ENCODE measurements at places on chromosomes 6 and 20.
A peak's percentile ranks its signal among the peaks of the same experiment; 100 is the strongest.

DNA sequence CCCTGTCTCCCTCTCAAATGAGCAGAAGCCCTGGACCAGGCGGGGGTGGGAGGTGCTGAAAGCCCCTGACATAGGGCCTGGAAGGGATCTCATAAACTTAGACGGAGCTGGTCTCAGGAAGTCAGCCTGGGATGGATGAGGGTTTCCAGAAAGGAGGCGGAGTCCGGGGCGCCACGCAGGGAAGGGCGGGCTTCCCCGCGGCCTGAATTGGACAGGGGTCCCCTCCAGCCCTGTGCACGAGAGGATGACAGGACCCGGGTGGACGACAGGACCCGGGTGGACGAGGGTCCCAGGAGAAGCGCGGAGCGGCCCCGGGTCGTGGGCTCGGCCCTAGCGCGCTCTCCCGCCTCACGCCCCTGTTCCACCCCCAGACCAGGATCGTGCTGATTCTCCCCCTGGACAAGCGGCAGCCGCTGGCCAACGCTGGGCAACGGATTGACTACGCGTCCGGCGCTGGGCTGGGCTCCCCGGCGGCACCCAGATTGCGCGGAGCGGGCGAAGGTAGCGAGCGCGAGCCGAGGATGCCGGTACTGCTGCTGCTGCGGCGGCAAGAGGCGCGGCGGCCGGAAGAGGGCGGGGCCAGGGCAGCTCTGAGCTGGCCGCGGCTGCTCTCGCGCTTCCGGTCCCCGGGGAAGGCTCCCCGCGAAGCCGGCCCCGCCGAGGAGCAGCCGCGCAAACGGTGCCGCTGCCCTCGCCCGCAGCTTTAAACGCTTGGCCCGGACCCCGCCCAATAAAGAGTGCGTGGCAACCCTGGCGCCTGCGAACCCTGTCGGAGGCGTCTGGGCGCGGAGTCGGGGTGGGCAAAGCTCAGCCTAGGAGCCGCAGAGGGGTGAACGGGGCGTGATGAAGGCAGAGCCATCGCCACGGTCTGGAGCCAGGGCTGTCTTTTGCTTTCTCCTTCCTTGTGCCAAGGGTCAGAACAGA is 1.3 kb downstream of the C20orf144 start:
- peak; percentile 83 for DNase-seq

DNA sequence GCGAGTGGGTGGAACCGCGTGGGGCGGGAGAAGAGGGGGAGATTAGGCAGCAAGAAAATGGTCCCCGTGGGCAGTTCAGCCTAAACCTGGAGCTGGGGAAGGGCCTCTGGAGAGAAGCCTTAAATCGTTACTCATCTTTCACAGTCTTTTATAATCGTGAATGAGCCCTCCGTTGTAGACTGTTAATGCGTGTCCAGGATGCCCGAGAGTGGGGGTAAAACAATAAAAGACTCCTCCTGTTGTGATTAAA is 11.0 kb upstream of the ELOVL5 start:
- DNase-seq = no peak

DNA sequence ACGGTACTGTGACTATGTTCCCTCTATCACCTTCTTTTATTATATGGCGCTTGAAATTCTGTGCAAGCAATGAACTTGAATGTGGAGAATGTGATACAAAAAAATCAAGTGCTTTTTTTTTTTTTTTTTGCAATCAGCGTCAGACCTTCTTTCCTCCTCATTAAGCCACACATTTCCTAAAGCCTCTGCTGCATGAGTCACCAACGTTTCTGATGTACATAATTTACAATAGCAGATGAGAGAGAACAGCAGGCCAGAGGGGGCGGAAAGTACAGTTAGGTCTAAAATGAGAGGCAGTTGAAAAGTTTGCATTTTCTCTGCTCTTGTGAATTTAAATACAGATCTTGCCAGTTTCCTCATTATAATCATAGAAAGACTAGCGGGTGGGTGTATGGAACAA is 114.6 kb upstream of the RIPOR2 start:
- DNase-seq = peak; percentile 82

GRCh38 chr6:131231891-131232290 is 96.6 kb downstream of the AKAP7 start:
- DNase-seq = no peak

GRCh38 chr6:35718375-35718736 is 18.5 kb upstream of the ARMC12 start:
- DNase-seq = no peak

DNA sequence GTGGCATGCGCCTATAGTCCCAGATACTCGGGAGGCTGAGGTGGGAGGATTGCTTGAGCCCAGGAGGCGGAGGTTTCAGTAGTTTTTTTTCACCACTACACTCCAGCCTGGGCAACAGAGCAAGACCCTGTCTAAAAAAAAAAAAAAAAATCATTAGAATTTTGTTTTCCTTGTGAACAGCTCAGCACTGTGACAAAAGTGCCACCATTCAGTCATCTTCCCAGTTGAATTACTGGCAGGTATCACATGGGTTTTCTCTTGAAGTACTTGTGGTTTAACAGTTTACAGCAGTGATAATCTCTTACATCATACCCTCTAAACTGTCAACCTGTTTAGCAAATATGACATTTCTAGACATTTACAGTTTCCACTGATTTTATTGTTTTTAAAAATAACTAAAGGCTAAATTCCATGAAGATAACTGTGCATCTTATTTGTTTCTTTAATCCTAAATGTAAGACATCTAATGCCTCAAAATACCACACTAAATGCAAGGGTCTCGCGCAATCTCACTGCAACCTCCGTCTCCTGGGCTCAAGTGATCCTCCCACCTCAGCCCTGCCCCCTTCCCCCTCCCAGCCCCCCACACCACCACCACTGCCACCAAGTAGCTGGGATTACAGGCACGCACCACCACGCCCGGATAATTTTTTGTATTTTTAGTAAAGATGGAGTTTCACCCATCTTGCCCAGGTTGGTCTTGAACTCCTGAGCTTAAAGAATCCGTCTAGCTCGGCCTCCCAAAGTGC is 7.0 kb downstream of the TRPC4AP start:
- DNase-seq = no peak

Measured in CD4-positive, alpha-beta T cell (primary cell).